ENCODE measurements at places on chromosomes 16 and 17.

DNA sequence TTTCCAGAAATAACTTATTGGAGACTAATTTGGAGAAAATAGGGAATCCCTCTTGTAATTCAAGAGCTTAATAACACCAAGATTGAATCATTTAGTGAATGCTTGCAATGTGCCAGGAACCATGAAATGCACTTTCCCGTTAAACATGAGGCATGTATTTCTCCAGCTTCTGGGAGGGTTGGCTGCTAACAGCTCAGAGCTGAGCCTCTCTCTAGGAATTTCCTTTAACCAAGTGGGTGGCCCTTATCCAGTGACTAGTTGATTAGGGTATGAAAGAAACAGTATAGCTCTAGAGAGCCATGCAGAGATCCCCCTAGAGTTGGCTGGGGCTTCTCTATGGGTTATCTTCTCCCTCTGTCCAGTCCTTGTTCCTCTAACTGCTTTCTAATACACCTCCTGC, 356.4 kb upstream of the GOT2 start:
- no peak for DNase-seq

DNA sequence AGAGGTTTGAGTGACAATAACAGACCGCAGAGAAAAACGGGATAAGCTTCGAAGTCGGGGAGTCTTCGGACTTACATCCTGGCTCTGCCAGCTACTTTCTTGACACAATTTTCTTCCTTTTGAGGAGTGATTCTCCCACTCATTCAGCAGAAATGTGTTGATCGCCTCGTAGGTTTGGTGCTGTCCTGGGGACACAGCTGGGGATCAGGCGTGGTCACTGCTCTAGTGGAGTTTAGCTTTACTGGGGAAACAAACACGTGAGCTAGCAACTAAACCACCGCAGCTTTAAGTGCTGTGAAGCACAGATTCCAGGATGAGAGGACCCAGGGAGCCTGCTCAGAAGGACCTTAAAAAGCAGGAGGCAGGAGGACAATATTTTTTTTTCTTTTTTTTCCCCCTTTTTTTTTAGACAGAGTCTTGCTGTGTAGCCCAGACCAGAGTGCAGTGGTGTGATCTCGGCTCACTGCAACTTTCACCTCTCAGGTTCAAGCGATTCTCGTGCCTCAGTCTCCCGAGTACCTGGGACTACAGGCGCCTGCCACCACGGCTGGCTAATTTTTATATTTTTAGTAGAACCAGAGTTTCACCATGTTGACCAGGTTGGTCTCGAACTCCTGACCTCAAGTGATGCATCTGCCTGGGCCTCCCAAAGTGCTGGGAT, 858 bp downstream of the NUBP1 start:
- no peak for DNase-seq

- DNase-seq, result no peak
Observed at GRCh38 chr17:81528651-81529436, 667 bp downstream of the FSCN2 start.

DNA sequence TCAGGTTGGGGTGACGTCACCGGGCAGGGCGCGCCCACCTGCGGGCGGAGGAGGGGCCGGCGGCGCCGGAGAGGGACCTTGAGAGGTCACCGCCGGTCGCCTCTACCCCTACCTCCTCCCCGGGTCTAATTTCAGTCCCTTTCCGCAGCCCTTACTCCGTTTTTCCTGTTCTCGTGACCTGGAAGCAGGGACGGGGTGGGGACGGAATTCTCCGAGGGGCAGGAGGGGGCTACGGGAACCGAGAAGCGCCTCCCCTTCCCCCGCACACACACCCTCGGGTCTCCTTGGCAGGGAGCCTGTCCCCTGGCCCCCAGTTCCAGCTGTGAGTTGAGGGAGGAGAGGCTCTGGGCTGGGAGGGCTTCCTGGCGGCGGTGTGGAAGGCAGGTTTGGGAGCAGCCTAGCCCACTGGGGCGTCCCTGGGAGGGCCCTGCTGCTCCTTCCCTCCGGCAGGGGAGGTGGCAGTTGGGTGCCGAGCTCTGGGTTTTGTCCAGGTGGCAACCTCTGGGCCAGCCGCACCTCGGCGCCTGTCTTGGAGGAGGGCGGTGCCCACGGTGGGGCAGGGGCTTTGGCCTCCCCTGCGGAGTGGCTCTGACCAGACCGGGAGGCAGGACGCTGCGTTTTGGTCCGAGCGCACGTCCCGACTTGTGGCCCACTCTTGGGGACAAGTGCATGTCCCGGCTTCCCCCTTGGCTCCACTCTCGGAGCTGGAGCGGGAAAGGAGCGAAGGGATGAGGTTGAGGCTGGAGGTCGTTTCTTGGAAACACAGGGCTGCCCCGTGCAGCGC, 773 bp downstream of the SYNGR3 start:
- DNase-seq, result no peak

- DNase-seq, result no peak
Observed at GRCh38 chr17:32279891-32280716, 14.5 kb downstream of the RHBDL3 start.

DNA sequence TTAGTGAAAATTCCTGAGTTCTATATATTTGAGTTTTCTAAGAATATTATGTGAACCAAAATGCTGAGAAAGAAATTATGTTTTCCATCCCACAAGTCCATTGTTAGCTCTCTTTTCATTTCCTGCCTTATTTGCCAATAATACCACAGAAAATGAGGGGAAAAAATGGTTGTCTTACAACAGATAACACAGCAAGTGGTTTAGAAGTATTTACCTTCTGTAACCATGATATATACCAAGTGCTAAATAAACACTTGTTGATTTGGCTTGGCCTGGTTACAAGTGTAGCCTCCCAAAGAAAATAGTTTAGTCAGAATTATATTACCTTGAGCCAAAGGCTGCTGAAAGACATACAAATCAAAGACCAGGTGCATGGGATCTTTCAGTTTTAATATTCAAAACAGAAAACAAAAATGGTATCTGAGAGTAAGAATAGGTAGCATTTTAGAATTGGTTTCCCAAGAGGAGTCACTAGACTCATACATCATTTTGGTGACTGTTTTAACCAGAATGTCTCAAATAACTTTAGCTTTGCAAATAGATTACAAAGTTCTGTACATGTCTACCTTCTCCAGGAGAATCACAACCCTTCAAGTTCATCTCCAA, 439.8 kb upstream of the DYNLRB2 start:
- no peak for DNase-seq

GRCh38 chr17:7027335-7027734, 4.5 kb downstream of the BCL6B start:
- DNase-seq, result no peak

DNA sequence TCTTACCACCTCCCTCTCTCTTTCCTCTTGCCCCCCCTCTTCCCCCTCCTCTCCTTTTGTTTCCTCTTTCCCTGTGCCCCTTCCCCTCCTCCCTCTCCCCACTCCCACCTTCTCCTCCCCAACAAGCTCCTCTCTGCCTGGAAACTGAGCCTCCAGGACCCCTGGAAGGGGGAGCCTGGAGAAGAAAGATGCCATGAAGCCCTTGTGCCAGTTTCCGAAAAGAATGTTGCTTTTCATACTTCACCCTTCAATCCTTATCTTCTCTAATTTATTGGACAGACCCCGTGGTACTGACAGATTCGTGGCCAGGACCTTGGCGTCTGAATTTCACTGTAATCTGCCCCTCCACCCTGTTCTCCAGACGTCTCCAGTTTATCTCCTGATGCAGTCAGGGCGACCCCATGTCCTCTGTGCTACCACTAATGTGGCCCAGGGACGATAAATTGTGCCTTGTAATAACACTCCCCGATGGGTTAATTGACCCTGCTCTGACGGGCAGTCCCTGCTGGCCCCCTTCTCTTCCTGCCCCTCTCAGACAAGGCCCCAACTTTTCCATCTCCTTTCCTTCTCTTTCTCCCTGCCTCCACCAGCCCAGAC, 138.4 kb upstream of the GSE1 start:
- DNase-seq, result no peak

DNA sequence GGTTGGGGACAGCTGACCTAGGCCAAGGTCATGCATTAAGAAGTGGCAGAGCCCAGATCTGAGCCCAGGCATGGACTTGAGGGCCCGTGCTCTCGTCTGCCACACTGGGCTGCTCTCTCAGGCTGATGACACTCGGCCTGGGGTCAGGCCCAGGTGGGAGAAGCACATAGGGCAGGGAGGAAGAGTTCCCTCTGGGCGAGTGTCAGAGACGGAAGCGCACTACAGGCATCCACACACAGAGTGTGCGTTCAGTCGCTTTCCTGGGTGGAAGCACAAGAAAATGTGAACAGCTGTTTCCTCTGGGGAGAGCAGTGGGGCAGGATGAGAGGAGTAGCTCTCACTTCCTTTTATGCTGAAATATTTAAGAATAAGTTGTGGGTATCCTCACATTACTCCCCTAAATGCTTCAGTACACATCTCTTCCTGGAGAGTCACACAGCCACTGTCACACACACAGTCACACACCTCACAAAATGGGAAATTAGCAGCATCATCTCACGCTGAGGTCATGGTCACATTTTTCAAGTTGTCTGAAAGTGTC, 59.7 kb downstream of the B9D1 start:
- peak; percentile 50 for DNase-seq

DNA sequence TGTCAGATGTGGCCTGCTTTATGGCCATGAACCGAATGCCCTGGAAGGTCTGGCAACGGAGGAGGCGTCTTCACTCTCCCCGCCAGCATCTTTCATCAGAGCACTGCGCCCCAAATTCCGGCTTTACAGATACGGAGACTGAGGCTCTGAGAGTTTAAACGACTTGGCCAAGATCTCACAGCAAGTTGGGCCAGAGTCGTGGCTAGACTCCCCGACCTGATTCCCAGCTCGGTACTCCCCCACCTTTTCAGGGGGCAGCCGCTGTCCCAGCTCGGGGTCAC, 1.7 kb downstream of the NGFR start:
- no peak for DNase-seq

- peak; percentile 90 for DNase-seq
Observed at GRCh38 chr17:560432-560873, 154.2 kb downstream of the VPS53 start.

GRCh38 chr16:181565-182021, 1.3 kb downstream of the HBQ1 start:
- DNase-seq, result no peak

- no peak for DNase-seq
Observed at GRCh38 chr17:28551421-28552175, 826 bp downstream of the UNC119 start.

GRCh38 chr16:55497558-55497957, 11.3 kb upstream of the LPCAT2 start:
- no peak for DNase-seq

DNA sequence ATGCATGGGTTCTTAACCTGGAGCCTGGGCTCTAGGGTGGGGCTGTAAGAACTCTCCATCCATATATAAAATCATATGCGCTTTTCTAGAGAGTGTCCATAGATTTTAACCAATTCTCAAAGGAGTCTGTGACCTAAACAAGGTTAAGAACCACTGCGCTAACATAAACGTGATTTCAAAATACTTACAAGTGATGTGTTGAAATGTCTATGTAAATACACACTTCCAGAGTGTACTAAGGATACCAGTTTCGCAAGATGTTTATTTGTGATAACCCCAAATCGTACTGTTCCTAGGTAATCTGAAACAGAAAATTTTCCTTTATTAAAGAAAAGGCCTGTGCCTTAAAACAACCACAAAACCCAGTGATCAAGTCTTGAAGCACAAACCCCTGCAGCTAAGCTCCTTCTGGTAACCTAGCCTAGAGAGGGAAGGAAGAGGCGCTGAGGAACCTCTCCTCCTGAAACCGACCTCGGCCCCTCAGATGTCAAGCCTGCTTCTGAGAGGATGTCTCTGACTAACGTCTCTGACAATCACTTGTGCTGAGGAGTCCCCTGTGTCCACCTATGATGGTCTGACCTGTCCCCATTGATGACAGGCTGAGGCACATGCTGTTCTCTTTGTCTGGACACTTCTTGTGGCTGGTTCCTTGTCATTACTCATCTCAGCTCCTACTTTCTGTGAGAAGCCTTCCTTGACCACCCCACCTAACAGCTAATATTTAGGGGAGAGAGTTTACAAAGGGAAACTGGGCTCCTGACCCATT, 32.2 kb downstream of the SNN start:
- DNase-seq, result peak; percentile 82

DNA sequence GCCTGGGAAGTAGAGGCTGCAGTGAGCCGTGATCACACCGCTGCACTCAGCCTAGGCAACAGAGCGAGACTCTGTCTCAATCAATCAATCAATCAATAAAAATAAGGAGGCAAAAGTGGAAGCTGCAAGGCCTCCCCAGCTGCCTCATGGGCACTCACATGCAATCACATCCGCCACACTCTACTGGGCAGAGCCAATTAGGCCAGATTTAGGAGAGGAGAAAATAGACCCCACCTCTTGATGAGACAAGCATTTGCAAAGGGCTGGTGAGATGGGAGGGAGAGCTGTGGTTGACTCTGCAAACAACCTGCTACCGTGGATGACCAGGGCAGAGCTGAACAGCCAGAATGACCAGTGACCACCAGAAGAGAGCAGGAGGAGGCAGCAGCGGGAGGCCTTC, 14.7 kb upstream of the GSG1L start:
- no peak for DNase-seq
